ENCODE measurements at places on chromosomes 1 and 21.

DNA sequence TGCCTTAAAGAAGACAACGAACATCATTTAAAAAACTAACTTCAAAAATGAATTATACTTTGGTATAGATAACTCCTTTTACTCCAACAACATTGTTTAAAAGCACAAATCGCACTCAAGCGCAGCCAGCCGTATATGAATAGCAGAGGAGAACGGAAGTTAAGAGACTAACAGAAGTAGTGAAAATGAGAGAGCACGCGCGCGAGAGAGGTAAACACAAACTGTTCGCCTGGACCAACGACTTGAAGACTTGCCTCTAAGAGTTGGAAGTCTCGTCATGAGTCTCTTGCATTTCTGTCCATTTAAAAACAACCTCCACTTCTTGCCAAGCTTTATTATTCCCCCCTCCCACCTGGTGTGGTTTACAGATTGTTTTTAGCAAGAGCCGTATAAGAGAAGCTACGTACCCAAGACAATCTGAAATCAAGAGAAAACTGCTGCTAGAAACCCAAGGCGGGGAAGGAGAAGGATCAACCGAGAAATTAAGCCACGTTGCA is 479 bp downstream of the SELENOF start:
- no peak for DNase-seq

DNA sequence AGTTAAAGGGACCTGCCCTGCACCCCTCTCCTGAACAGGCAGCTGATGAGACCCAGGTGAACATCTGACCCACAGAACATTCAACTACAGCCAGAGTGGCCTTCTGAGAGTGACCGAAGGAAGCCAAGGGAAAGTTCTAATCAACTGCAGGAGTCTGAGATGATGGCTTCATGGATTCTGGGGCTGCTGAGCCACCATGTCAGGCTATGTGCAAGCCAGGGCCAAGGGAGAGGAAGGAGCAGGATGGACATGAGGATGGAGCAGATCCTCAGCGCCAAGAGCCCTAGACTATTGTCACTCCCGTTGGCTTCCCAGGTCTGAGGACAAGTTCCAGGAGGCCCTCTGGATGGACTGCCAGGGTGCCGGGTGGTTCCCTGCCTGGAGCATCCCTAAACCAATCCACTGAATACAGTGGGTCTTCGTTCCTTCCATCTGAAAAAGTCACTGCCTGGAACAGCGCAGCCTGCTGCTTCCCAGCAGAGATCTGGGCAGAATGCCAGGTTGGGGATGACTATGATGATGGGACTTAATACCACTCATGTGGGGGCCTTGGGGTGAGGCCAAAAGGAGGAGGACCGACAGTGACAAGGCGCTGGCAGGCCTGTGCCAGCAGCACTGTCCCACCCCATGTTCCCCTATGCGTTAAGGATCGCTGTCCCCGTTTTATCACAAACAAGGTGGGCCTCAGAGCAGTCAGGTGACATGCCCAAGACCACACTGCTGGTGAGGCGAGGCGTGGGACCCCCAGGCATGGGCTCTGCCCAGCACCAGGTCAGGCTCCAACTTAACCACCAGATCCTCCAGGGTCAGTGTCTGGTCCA is 19.8 kb downstream of the SPOCD1 start:
- no peak for DNase-seq

GRCh38 chr1:60672449-60672848 is 409.9 kb upstream of the NFIA start:
- no peak for DNase-seq

- DNase-seq = no peak
Measured at GRCh38 chr1:215900684-215901083, 333.6 kb downstream of the KCTD3 start.

DNA sequence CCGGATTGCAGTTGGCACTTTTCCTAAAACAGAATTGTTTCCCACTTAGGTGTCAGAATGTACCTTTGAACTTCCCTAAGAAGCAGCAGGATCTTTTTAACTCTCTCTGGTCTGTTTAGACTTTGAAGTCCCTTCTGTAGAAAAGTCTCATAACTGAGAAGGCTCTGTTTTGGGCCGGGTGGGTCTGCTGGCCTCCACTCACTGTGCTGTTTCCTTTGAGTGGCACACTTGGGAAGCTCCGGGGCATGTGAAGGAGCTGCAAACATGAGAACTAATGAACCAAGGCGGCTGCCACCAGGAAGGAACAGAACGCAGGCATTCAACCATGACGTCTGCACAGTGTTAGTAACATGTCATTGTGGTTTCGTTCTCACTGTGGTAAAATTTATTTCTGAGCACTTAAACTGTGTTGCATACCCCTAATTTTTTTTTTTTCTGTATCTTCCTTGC is 19.5 kb upstream of the NCMAP start:
- no peak for DNase-seq

- no peak for DNase-seq
Measured at GRCh38 chr1:55716610-55717009, 501.4 kb upstream of the USP24 start.

GRCh38 chr1:154813846-154814505 is 56.1 kb downstream of the KCNN3 start:
- DNase-seq = no peak

DNA sequence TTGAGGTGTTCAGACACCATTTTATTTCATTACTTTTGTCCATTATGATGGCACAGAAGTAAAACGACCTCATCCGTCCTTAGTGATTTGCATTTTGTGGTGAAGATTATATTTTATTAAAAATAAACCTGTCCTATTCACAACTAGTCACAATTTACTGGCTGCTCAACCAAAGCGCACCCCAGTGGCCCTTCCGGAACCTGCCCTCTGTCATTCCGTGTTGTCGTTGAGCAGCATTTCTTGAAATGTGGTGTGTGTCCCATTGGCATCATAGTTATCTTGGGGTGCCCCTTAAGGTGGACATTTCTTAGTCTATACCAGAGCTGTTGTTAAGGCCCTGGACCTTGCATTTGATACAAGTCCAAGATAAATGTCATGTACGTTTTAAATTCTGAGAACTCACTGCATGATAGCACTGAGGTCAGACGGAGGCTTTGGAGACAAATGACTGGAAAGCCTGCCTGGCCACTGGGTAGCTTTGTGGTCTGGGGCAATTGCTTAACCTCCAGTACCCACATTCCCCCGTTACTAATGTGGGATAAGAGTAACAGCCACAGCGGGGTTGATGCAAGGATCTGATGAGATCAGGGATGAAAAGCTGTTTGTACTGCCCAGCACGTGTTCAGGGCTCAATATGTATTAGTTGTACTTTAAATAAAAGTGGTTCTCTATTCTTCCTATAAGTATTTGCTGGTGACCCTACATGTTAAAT is 36.2 kb downstream of the BACH1 start:
- DNase-seq = no peak

DNA sequence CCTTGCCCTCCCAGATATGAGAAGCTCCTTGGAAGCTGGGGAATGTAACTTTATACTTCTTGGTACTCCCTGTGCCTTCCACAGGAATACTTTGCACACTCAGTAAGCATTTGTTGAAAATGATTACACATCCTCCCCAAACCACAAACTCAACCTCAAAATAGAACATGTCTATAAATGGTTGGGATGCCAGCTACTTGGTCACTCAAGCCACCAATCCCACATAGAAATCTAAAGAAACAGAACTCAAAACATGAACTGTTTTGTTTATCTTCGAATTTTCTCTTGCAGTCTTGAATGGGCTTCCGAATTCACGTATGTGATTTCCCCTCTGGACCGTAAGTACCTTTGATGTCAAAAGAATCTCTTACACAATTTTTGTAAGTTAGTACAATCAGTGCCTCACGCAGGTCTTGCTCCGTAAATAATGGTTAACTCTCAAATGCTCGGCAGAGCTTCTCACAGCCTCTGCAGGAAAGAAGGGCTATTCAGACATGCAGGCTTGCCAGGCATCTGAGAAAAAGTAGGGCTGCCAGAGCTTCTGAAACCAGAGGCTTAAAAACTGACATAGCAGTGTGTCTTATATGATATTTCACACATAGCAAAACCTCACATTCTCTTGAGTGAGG is 26.9 kb downstream of the SORT1 start:
- DNase-seq = no peak

DNA sequence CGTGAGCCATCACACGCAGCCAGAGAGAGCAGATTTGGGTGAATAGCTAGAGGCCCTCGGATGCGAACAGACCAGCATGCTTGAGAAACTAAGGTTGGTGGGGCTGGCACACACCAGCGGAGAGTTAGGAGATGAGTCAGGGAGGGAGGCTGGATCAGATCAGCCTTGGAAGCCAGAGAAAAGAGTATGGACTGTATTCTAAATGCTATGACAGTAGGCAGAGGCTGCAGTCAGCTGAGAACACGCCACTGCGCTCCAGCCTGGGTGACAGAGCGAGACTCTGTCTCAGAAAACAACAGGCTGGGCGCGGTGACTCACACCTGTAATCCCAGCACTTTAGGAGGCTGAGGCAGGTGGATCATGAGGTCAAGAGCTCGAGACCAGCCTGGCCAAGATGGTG is 4.0 kb upstream of the PLEKHM2 start:
- no peak for DNase-seq

DNA sequence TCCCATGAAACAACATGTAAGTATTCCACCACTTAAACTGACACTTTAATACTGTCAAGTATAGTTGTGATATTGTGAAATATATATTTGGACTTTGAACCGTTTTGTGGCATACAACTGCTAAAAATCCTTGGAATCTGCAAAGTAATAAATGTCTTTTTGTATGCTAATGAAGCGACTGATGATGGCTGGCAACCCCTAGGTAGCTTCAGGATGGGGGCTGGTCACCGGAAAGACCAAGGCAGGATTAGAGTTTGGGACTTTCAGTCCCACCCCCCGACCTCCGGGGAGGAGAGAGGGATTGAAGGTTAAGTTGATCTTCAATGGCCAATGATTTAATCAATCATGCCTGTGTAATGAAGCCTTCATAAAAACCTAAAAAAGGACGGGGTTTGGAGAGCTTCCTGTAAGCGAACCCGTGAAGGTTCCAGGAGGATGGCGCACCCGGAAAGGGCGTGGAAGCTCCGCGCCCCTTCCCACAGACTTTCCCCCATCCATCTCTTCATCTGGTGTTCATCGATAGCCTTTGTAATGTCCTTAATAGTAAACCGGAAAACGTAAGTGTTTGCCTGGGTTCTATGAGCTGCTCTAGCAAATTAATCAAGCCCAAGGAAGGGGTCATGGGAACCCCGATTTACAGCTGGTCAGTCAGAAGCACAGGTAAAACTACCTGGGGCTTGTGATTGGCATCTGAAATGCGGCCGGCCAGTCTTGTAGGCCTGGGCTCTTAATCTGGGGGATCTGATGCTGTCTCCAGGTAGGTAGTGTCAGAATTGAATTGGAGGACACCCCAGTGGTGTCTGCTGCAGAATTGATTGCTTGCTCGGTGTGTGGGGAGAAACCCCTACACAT is 1.8 kb upstream of the ZNF281 start:
- peak; percentile 70 for DNase-seq

GRCh38 chr1:94317790-94318188 is 80.4 kb upstream of the ARHGAP29 start:
- no peak for DNase-seq

- DNase-seq = no peak
Measured at GRCh38 chr1:35663434-35663833, 22.1 kb upstream of the PSMB2 start.

DNA sequence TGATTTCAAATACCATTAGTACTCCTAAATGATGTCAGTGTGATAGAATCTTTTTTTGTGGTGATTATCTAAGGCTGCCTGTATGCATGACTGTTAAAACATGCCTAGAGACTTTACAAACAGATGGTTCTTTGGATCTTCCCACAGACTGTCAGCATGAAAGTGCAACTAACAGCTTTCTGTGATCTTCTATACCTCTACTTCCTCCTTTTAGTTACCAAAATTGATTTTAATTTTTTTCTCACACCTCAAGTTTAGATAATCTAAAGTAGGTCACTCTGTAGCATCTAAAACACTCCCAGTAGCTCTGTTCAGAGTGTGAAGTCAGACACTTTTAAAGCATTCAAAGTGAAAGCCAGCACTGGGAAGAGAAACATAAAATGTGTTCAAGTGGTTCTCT is 534.5 kb downstream of the PTPRC start:
- DNase-seq = no peak

DNA sequence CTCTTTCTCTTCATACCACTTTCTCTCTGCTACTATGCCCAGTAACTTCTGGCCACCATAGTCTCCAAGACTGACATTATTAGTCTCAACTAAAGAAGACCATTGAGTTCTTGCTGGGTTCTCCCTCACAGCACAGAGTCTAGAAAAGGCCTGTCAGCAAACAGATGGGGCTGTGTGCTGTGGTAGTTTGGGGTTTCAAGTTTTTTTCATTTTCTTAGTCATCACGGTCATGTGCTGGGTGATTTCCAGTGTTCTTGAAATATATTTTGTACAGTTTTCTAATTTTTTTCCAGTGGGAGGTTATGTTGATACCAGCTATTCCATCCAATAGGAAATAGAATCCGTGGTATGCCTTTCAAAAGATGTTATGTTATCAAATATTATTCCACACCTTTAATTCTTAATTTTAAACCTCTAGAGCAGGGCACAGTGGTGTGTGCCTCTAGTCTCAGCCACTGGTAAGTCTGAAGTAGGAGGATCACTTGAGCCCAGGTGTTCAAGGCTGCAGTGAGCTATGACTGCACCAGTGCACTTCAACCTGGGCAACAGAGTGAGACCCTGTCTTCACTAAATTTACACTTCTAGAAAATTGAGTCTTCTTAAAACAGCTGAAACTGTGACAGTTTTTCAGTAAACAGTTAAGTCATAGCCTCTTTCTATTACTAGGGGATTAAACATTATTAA is 8.3 kb downstream of the CFHR2 start:
- DNase-seq = no peak

DNA sequence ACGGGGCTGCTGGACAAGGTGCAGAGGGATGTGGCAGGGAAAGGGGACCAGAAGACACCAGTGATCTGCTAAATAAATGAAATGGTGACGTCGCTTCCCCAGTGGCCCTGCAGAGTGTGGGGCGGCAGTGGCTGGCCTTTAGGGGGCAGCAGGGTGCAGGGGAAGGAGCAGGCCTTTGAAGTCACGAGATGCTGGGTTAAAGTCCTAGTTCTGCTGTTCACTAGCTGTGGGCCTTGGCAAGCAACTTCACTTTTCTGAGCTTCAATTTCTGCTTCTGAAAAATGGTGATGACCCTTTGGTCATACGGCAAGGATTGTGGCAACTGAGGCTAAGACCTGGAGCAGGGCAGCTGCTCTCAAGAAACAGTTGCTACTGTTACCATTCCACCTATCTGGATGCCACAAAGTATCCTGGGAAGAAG is 9.2 kb upstream of the GALE start:
- peak; percentile 84 for DNase-seq

- no peak for DNase-seq
Measured at GRCh38 chr1:9559673-9560072, 20.4 kb downstream of the SLC25A33 start.

DNA sequence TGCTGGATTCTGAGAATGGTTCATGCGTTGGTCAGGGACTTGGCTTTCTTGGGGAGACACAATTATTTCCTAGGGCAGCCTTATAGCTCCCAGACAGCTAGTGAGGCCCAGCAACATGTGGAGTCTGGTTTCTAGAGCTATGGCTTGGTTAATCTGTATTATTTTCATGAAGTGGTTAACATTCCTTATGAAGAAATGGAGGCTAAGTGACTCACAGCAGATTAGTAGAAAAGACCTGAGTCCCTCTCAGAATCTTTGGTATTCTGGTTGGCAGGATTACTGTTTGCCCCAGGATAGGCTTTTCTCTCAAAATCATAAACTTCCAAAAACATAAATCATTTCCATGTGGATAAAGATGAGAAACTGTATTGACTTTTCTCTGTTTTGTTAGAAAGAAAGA is 42.3 kb downstream of the DUSP10 start:
- DNase-seq = no peak

All from WTC11 (cell line).